Suppressor macrophage treated with lipopolysaccharide for 4 hours (primary cell): ENCODE measurements at places on chromosomes 7 and 10.

- no peak for DNase-seq
Measured at GRCh38 chr7:132854238-132854637, 227.7 kb downstream of the CHCHD3 start.

DNA sequence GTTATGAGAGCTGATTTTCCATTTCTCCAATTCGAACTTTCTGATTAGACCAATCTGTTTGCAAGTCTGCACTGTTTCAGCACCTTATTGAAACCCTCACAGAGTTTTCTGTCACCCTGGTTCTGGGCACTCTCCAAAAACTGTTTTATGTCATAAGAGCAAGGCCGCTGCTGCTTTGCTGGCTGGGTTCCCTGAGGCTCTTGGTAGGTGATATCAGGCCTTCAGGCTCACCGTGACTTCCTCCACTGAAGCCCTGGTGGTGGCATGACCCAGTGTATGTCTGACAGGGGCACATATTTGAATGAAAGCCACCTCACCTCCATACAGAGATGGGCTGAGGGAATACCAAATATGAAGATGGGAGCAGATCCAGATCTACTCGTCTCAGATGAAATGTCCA, 8.3 kb downstream of the RABGEF1 start:
- DNase-seq, result no peak

GRCh38 chr10:113843972-113844485, 9.9 kb downstream of the DCLRE1A start:
- no peak for DNase-seq

DNA sequence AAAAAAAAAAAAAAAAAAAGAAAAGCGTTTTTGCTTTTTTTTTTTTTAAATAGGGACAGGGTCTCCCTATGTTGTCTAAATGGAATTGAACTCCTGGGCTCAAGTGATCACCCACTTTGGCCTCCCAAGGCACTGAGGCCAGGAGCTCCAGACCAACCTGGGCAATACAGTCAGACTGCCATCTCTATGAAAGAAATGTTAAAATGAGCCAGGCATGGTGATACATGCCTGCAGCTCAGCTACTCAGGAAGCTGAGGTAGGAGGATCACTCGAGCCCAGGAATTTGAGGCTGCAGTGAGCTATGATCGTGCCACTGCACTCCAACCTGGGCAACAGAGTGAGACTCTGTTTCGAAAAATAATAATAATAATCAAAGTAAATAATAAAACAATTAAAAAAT, 16.5 kb upstream of the LMTK2 start:
- no peak for DNase-seq

- no peak for DNase-seq
Measured at GRCh38 chr10:59587756-59588140, 121.9 kb downstream of the SLC16A9 start.

DNA sequence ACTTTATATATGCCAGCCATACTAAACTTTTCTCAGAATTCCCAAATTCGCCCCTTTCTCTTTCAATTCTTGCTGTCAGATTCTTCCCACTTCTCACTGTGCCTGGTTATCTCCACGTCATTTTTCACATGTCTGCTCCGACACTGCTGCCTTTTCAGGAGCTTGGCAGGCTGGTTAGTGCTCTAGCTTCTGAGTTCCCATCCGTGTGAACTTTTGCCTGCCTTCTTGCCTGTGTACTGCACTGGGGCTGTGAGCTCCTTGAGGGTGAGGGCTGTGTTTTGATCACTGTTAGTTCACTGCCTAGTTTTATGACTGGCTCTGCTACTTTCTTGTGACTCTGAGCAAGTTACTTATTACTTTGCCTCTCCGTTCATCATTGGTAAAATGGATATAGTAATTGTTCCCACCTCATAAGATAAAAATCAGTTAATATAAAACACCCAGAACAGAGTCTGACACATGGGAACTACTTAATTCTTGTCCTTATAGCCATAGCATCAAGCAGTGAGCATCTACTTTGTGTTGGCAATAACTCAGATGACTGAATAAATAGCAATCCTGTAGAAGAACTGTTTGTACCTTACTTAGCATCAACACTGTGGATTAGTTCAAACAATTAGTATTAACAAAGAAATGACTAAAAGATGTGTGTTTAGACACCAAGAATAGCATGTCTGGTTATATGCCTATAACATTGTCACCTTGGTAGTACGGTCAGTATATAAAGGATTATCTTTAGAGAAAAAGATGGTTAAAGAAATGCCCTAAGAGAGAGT, 5.5 kb downstream of the GSTO1 start:
- peak; percentile 35 for DNase-seq

DNA sequence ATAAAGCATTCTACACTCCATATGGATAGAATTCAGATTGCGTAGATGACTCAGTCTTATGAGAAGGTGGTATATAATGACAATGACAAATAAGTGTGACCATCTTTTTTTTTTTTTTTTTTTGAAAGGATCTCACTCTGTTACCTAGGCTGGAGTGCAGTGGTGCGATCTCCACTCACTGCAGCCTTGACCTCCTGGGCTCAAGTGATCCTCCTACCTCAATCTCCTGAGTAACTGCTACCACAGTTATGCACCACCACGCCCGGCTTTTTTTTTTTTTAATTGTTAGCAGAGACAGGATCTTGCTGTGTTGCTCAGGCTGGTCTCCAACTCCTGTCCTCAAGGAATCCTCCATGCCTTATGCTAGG, 43.2 kb upstream of the NRP1 start:
- DNase-seq, result no peak

- no peak for DNase-seq
Measured at GRCh38 chr7:37489703-37490102, 41.0 kb upstream of the ELMO1 start.

GRCh38 chr10:110353244-110354119, 48.8 kb upstream of the SMNDC1 start:
- DNase-seq, result peak; percentile 67

DNA sequence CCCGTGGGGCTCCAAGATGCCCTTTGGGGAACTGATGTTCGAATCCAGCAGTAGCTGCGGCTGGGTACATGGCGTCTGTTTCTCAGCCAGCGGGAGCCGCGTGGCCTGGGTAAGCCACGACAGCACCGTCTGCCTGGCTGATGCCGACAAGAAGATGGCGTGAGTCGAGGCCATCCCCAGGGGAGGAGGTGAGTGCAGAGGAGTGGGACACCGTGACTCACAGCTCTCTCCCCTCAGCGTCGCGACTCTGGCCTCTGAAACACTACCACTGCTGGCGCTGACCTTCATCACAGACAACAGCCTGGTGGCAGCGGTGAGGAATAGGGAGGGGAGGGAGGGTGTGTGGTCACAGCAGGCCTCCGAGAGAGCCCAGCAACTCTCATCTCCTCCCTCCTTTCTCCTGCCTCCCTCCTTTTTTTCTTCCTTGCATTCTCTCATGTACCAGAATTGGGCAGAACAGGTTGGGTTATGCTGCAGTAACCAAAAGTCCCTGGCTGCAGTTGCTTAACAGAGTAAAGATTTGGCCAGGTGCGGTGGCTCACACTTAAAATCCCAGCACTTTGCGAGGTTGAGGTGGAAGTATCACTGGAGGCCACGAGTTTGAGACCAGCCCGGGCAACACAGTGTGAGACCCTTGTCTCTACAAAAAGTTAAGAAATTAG, 16.5 kb downstream of the ARPC1B start:
- no peak for DNase-seq

DNA sequence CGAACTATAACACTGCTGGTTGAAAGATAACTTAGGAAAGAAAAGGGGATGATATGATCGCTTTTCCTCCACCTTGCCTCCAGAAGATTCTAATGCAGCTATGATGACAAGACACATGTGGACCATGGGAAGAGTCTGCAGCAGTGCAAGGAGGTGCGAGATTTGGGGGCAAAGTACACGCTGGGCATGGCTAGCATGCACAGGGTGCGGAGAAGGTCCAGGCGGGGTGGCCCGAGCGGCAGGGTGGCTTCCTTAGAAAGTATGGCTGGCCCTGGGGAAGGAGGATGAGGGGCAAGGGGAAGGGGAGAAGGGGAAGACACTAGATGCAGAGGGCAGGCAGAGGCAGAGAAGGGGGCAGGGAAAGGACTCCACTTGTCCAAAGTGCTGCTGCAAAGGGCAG, 15.6 kb downstream of the ATXN7L1 start:
- DNase-seq, result no peak

- no peak for DNase-seq
Measured at GRCh38 chr7:26493737-26494428, 202.2 kb downstream of the SNX10 start.

- DNase-seq, result no peak
Measured at GRCh38 chr10:129450391-129450790, 16.6 kb upstream of the MGMT start.

DNA sequence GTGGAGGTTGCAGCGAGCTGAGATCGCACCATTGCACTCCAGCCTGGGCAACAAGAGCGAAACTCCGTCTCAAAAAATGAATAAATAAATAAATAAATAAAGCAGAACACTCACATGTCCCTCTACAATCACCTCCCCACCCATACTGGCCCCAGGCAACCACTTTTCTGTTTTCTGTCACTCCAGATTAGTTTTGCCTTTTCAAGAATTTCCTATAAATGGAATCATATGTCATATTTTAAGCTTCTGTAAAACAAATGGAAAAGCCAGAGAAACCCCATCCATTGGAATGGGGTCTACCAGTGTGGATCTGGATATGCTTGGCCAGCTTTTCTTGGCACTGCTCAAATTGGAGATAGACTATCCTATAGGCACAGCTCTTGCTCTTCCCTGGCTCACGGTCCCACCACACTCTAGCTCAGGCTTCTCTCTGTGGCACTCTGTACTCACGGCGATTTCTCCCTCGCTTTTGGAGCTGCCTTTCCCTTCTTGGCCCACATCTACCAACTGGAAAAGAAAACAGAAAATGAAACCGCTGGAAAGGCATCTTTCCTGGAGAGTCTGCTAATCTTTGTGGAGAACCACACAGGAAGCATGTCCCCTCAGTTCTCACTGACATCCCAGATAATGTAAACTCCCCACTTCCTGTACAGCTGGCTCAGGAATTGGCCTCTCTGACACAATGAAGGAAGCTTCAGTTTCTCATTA, 210.1 kb downstream of the JCAD start:
- peak; percentile 74 for DNase-seq

- DNase-seq, result no peak
Measured at GRCh38 chr10:101894266-101894665, 50.7 kb upstream of the KCNIP2 start.

DNA sequence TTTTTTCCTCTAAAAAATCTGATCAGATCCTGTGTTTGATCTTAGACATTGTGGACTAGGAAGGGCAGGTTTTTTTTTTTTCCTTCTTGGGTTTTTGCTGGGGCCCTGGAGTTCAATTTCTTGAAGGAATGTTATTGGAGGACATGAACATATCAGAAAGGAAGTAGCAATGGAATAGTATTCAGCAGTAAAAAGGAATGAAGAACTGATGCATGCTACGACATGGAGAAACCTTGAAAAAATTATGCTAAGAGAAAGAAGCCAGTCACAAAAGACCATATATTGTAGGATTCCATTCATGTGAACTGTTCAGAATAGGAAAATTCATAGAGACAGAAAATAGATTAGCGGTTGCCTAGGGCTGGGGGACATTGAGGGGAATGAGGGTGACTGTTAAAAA, 34.0 kb downstream of the FGF8 start:
- DNase-seq, result no peak

- DNase-seq, result no peak
Measured at GRCh38 chr7:155568333-155568660, 21.9 kb upstream of the CNPY1 start.

- DNase-seq, result no peak
Measured at GRCh38 chr10:2464483-2464882, 602.9 kb upstream of the PFKP start.

DNA sequence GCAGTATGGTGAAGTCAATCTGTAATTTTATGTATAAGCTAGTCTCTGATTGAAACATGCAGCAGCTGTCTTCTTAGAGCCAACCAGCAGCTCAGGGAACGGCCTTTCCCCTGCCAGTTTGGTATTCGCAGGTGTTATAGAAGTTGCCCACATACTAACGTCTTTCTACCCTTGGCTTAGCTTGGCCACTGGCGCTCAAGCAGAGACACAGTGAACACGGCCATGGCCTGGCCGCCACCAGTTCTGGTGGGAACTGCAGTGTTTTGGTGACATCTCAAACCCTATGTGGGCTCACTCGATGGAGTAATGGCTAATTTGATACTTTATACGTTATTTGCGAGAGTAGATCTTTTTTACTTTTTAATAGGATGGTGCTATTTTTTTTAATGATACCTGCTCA, 17.1 kb downstream of the EIF4H start:
- DNase-seq, result no peak

- no peak for DNase-seq
Measured at GRCh38 chr7:26593896-26594295, 270.5 kb downstream of the SKAP2 start.

- no peak for DNase-seq
Measured at GRCh38 chr7:117531595-117532244, 51.9 kb downstream of the CFTR start.

- DNase-seq, result no peak
Measured at GRCh38 chr7:43141091-43141490, 28.6 kb downstream of the HECW1 start.

DNA sequence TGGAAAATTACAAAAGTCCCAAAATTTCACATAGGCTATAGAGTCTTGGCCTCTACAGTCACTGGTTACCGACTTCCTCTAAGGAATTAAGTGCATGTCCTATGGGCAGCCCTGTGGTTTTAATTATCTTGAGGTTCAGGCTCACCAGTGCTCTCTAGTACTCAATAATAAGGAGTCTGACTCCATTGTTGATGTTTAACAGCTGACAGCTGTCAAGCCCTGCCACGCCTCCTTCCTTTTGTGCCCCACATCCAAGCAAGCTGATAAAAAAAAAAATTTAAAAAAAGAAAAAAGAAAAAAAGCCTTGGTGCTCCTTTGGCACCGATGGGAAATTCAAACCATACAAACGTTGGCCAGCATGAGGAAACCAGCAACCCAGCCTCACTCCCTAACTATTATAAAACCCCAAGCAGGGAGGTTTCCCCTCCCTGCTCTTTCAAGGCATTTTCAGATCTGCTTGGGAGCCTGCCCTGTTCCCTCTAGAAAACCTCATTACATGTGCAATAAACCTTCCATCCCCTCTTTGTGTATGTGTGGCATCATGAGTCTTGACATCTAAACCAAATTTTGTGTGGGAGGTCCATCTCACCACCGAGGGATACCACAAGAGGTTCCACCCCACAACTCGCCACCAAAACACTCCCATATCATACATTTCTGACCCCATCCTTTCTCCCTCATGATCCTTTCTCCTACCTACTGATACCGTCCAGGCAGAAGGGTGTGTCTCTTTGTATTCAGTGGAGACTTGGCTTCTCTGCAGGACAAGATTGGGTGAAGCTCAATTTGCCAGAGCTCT, 70.9 kb upstream of the CCDC71L start:
- no peak for DNase-seq

GRCh38 chr7:2496375-2496774, 20.2 kb upstream of the GRIFIN start:
- DNase-seq, result no peak

DNA sequence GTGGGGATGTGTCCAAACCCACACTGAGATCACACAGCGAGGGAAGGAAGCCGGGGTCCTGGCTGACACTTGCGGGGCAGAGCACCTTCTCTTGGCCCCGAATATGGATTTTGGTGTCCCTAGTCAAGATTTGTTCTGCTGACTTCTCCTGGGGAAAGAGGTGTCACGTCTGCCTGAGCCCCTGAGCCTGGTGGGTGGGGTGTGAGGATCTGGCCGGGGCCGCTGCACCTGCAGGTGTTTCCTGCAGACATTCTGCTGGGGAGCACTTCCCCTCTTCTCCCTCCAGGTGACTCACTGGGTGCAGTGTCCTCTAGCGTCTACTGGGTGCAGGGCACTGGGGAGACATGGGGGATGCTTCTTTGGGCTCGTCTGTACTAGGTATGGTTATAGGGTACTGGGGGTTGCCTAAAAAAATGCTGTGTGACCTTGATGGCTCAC, 99.2 kb downstream of the GRK5 start:
- DNase-seq, result no peak
